Stimulated activated CD4-positive, alpha-beta T cell treated with anti-CD3 and anti-CD28 coated beads, Interleukin-4, amount 100 ng/mL, for 4 hours (primary cell): ENCODE measurements at places on chromosomes 5 and 9.

- no peak for DNase-seq
Observed at GRCh38 chr5:14326035-14326903, 183.1 kb downstream of the TRIO start.

DNA sequence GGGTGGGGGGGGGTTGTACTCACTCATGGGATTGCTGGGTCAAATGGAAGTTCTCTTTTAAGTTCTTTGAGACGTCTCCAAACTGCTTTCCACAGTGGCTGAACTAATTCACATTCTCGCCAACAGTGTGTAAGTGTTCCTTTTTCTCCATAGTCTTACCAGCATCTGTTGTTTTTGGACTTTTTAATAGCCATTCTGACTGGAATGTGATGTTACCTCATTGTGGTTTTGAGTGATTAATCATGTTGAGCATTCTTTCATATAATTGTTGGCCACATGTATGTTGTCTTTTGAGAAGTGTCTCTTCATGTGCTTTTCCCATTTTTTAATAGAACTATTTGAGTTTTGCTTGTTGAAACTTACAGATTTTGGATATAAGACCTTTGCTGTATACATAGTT lies 94.9 kb upstream of the PLPPR1 start:
- DNase-seq: no peak

DNA sequence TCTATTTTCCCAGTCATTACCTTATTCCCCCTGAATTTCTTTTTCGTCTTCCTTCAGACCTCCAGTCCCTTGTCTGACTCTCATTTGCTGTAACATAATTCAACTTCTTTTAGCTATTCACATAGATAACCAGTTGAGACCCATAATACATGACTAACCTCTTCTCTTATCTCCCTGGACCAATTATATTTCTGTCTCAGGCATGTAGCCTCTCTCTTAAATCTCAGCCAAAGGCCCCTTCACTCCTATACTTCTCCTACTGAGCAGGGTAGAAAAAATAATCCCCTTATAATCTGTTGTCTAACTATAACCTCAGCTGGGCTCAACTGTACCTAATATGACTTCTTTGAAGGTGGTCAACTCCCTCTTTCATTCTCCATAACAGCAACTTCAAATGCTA lies 20.9 kb downstream of the RANBP6 start:
- no peak for DNase-seq

DNA sequence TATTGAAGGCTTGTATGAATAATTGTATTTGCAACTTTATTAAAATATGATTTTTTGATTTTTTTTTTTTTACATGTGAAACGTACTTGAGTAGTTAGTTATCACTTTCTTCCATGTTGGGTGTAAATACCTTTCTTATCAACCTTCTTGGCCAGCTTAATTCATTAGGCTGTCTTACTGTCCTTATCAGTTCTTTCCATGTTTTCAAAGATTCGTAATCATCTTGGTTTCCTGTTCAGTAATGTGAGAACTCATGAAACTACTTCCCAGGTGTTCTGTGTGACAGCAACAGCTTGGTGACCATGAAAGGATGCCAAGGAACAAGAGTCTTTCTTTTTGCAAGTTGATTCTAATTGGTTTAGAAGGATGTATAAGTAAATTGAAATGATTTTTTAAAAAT lies 100.0 kb downstream of the ADGRV1 start:
- DNase-seq: no peak

GRCh38 chr9:113940077-113940476 lies 64.0 kb downstream of the ZNF618 start:
- DNase-seq: no peak

DNA sequence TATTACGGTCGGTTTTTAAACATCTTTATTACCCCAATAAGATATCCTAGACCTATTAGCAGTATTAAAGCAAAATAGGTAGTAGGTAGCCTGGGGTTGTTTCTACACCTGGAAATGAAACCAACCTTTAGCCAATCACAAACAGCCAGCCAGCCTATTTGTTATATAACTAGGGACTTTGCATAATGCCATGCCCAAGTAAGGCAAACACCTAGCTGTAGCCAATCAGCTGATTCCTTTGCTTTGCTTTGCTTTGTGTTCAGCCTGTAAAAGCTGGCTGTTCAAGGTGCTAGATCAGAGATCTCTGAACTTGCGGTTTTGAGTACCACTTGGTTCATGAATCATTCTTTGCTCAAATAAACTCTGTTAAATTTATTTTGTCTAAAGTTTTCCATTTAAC lies 46.5 kb upstream of the SETD9 start:
- no peak for DNase-seq

- no peak for DNase-seq
Observed at GRCh38 chr9:90640361-90640760, 2.3 kb downstream of the DIRAS2 start.

DNA sequence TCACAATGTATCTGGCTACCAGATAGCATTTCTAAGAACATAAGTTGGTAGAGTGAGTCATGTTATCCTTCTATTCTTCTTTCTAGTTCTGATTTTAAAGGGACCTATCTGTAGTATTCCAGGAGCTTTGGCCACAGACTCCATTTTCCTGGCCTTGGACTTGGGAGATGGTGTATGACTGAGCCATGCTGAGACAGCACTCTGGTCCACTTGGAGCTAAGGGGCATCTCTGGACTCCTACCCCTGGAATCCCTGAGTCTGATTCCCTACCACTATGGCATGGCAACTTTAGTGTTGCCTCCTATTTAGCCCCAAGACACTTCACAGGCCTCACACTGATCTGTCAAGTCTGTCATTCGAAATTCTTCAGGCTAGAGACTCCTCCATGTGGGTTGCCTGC lies 58.8 kb downstream of the BAAT start:
- DNase-seq: no peak

DNA sequence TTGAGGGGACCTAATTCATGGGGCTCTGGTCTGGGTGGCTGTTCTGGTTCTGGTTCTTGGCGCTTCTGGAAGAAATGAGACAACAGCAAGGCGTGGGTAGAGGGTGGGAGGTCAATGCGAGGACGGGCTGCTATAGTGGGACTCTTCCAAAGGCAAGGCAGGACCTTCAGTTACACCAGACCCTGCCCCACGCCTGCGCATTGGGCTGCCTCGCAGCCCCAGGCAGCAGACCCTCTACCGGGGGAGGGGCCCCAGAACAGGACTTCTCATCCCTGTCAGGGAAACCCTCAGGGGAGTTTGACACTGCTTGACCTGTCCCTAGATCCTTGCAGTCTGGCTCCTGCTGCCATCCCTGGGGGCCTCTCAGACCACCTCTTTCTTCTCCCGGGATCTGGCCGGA lies 18.5 kb downstream of the CCDC69 start:
- no peak for DNase-seq

- DNase-seq: no peak
Observed at GRCh38 chr9:16191691-16192402, 639.0 kb downstream of the CCDC171 start.

- DNase-seq: no peak
Observed at GRCh38 chr5:80198920-80199319, 56.9 kb downstream of the SERINC5 start.

GRCh38 chr5:133364936-133365707 lies 247.2 kb downstream of the FSTL4 start:
- DNase-seq: no peak

DNA sequence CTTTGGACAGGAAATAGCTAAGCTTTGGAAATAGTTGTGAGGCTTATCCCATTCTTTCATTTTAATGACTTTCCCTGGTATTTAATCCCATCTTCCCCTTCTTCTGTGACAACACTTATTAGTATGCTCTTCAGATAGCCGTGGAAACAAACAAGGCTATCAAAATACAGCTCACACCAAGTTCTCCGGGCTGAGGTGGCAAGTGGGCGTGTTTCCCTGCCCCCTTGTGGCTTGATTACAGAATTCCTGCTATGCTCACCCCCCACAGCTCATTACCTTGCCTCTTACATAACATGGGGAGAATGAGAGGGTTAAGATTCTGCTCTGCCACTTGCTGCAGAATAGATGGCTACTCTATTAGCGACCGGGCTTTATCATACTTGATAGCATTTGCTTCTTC lies 437.1 kb upstream of the TLE4 start:
- DNase-seq: no peak

DNA sequence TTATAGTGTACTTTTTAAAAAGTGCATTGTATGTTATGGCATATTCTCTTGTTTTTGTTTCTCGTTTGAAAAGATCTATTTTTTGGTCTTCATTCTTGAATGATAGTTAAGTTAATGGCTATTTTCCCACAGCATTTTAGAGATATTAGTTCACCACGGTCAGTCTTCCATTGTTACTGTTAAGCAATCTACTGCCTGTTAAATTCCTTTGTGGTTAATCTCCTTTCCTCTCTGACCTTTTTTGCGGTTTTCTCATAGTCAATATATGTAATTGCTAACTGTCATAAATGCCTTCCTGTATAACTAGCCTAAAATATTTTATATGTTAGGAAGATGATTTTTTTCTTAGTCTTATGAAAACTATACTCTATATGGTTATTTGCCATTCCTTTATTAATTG lies 250.8 kb upstream of the FBXL7 start:
- no peak for DNase-seq

DNA sequence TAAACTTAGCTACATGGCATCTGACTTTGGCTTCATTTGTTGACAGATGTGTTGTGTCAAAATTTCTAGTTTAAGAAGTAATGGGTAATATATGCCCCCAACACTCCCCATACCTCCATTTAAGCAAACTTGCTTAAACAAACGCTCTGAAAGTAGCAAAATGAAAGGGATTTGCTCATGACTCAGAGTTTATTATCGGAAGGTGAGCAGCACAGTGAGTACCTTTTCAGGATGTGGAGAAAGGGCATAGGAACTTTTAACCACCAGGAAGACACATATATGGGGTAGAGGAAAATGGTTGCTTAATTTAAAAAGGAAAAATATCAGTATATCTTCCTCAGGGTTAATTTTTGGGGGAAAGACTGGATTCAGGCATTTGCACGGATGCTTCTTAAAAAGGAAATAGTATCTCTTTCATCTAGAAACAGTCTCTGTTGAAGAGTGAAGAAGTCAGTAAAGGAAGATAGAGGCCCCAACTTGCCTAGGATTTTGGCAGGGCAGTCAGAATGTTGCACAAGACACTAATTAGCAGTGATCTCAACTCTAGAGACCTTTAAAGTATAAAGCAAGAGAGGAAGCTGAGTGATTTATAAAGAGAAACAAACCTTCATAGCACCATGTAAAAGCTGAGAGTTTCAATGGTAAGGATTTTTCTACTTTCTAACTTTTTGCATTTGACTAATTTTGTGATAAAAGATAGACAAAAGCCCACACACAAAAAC lies 155.1 kb downstream of the TRIO start:
- DNase-seq: no peak

DNA sequence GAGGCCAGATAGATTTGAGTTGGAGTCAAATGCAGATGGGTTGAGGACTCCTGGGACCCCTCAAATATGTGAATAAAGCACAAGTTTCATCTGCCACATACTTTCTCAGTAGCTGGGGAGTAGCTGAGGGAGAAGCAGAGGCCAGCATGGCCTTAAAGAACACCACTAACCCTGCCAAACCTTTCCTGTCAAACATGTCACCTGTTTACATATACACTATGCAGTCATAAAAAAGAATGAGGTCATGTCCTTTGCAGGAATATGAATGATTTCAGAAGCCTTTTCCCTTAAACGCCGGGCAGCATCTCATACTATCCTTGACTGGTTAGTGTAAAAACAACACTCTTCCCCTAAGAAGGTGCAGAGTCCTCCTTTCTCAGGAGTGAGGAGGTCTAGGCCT lies 25.2 kb upstream of the HSD17B4 start:
- no peak for DNase-seq

DNA sequence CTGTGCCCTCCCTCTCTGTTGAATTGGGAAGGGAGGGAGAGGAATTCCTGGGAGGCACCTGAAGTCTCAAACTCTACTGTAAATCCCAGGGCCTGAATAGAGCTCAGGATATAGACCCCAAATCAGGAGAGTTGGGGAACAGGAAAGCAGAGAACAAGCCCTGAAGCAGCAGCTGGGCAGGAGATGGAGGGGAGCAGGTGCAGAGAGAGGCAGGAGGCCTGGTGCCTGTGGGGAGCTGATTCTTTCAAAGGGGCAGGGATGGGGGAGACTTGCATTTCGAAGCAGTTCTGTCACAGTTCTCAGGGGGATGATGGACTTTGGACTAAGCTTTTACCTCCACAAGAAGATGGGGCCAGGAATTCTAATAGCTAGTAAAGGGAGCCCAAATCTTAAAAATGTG lies 50.2 kb downstream of the NIM1K start:
- no peak for DNase-seq

GRCh38 chr9:116168231-116168630 lies 14.6 kb downstream of the PAPPA start:
- DNase-seq: no peak

DNA sequence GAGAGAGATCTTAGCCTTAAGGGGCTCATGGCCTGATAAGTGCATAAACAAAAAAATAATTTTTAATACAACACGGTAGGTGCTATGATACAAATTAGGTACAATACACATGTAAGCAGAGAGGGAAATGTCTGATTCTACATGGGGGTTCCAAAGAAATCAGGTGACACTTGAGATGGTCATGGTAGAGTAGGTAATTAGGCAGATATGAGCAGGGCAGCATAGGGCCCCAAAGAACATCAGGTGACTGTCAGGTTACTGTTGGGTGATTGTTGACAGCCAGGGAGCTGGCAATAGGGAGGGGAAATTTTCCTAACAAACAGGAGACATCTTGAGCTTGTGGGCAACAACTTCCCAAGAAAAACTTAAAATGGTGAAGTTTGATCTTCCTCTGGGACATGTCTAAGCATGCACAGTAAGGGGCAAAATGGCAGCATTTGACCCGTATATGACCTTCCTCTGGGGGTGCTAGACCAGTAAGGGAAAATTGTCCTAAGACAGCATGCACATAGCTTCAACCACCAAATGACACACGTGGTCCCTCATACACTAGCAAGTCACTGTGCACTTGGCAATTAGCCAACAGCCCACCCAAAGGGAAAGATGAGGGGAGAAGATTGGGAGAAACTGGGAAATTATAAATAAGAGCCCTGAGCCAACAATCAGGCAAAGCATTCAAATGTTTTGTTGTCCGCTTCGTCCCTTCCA lies 37.3 kb upstream of the TENT4A start:
- DNase-seq: no peak

GRCh38 chr5:178544166-178544834 lies 45.9 kb downstream of the COL23A1 start:
- DNase-seq: no peak

DNA sequence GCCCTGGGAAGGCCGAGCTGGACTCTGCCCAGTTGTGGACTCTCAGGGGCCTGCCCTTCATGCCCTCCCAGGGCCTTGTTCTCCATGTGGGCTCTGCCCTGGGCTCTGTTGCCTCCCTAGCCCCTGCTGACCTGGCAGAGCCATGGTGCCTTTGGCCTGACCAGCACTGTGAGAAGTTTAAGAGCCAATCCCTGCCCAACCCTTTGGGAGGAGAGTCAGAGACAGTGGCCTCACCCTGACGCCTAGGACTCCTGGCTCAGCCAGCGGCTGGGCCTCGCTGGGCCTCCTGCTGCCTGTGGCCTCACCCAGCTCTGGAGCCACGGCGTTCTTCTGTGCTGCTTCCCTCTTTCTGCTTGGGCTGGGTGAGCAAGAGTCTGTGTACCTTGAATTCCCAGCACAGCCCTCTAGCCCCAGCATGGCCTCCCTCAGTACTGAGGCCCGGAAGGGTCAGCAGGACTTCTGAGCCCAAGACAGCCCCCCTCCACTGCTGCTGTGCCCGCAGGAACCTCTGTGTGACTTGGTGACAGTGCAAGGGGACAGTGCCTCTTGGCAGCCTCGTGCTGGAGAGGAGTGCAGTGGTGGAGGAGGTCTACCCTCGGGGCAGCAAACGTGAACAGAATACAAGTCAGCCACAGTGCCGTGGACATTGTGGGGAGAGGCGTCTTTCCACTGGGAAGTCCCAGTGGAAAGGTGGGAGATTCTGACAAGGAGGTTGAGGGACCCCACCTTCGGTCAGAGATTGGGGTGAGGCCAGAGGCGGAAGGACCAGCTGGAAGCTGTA lies 97.4 kb downstream of the CACNA1B start:
- no peak for DNase-seq
